DMS79 (cell line): ENCODE measurements at places on chromosomes 7 and 10.

DNA sequence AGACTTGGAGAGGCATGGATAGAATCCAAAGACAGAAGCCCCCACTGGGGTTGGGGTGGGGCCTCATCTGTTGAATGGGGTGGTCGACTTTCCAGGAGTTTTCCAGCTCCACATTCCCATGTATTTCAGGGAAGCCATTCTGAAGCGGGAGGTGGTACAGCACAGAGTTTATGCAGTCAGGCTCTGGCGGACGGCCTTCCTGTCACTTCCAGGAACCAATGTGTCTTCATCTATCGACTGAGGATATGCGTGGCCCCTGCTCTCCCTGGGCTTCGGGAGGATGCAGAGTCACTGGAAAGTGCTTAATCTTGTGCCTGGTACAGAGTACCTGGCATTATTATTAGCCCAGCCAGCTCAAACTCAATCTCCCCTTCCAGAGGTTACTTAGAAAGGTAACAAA is 26.3 kb downstream of the DOCK1 start:
- DNase-seq = no peak

DNA sequence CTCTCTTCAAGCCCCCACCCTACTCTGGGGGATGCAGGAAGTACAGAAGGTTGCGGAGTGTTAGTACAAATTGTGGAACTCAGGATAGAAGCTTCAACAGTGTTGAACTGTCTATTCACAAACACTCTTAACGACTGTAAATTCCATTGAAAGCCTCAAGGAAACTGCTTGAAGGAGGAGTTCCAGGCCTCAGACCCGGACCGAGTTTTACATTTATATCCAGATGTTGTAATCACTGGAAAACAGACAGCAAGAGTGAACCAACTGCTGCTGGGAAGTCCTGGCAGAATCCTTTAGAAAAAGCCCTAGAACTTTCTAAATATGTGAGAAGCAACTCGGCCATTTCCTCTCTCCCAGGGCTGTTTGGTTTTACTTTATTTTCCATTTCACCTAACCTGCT is 84.1 kb upstream of the LRRC18 start:
- no peak for DNase-seq

DNA sequence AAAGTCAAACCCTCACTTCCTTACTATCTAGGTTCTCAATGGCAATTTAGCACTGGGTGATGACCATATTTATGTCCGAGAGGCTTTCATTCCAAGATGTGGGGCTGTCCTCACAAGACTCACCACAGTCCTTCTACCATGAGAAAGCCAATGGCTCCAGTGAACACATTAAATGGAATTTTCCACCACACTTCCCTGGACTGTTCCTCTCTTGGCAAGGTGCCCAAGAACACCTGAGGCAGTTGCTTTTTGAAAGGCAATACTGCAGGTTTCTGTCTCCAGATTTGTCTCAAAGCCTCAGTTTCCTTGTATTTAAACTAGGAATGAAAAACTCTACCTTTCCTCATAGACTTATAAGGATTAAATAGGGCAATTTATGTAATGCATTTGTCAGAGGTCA is 24.2 kb downstream of the AFAP1L2 start:
- no peak for DNase-seq

GRCh38 chr7:143210541-143210940 is 11.3 kb upstream of the TAS2R40 start:
- DNase-seq = no peak

DNA sequence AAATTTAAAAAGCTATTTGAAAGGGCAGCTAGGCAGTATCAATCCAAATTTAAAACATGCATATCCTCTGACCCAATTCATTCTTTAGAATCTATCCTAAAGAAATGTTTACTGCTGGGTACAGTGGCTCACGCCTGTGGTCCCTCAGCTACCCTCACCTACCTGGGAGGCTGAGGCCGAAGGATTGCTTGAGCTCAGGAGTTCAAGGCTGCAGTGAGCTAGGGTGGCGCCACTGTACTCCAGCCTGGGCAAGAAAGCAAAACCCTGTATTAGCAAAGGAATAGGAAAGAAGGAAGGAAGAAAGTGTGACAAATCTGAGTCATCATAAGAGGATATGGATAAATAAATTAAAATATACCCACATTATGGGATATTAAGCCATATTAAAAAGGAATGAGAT is 36.3 kb downstream of the C7orf33 start:
- no peak for DNase-seq

DNA sequence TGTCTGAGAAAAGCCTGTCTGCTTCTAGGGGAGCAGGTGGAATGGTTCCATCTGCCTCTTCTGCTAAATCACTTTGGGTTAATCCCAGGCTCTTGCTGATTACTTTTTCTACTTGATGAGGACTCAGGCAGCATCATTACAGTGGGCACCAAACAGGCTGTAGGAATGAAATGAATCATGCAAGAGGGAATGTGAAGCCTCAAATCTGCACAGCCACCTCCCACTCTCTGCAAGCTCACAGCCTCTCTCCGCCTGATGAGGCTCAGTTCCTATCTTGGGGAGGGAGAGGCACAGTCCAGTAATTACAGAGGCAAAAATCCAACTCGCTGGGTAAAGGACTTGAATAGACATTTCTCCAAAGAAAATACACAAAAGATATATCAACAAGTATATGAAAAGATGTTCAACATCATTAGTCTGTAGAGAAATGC is 34.0 kb downstream of the HSPA12A start:
- DNase-seq = no peak

DNA sequence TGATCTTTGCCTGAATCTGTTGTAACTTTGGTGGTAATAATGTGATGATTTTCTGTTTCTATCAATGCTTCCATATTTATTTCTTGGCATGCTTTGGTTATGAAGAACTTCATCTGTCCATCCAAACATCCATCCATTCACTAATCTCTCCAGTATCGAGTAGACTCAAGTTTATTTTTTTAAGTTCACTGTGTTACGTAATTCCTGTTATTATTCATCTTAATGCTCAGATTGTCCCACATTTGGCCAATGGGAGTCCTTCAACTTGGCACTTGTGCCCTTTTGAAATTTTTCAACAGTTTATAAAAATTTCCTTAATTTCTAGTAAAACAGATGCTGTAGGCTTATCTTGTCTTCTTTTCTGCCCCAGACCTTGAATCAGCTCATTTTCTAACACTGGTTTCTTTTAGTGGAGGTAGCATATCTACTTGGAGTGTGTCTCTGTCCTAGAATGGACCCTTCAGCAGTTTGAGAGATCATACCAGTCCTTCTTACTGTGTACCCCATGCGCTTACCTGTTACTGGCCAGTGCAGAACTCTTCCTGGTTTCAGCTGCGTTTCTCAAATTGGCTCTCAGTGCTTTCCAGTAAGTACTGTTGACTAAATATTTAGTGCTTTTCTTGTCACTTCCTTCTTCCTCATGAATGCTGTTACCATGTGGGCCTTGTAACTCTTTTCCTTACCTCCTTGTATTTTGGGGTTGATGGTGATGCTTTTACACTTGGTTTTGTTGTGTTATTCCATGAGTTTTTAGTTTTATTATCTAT is 100.8 kb downstream of the MLLT10 start:
- DNase-seq = no peak

- no peak for DNase-seq
These were observed 2.9 kb downstream of the SGMS1 start for GRCh38 chr10:50620899-50621298.

DNA sequence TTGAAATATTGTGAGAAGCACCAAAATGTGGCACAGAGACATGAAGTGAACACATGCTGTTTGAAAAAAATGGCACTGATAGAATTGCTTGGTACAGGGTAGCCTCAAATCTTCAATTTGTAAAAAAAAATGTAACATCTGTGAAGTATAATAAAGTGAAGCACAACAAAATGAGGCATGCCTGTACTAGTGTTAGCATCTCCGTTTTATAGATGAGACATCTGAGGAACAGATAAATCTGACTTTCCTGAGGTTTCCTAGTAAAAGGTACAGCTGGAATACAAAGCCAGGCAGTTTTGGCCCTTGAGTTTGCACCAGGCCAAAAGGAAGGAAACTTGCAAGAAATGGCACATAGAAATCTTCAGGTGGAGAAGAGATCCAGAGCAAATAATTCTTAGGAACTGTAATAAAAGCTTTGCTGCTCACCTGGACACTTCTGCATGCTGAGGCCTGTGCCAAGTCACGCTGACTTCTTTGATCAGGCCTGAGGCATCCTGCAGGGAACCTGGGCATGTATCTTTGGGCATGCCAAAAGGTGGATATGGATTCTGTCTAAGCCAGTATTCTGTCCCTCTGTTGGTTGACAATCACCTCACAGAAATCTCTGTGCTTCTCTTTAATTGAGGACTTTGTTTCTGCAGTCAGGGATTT is 251.5 kb upstream of the PLPP4 start:
- DNase-seq = peak; percentile 69

DNA sequence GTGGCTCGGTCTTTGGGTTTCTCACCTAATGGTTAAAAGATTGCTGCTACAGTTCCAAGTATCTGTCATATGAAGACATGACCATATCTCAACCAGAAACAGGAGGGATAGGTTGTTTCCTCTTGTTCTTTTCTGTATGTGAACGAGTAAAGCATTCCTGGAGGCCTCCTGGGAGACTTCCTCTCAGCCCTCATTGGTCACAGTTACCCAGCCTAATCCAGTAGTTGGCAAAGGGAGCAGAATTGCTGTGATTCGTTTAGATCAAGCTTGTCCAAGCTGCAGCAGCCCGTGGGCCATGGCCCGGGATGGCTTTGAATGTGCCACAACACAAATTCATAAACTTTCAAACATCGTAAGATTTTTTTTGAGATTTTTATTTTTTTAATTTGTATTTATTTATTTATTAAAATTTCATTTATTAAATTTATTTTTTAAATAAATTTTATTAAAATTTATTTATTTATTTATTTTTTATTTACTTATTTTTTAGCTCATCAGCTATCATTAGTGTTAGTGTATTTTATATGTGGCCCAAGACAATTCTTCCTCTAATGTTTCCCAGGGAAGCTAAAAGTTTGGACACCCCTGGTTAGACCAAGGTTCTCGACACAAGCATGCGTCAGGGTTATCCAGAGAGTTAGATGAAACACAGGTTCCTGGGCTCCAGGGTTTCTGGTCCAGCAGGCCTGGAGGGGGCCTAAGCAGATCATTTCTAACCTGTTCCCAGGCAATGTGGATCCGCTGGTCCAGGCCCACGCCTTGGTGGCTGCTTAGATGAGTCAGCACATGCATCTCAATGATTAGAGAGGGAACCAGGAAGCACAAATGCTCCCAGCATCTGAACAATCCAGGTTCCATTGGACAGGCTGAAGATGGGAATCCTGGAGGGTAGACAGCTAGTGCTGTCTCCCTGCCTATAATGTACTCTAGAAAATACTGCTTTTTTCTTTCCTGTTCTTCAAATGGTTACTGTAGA is 25.6 kb downstream of the CDC123 start:
- DNase-seq = no peak

DNA sequence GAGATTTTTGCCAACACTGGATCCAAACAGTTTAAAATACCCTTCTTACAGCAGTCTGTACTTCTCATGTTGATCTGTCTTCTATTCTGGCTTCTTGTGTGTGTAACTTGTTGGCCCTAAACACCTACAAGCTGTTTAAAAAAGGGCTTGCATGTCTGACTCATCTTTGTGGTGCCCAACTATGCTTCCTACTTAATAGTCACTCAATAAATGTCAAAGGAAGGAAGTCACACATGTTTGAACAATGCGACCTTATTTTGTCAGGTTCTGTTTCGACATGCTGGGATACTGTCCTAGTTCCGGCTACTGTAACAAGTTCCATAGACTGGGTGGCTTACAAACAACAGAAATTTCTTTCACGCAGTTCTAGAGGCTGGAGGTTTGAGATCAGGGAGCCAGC is 9.4 kb upstream of the GRK5 start:
- no peak for DNase-seq

GRCh38 chr7:31261341-31261740 is 79.2 kb downstream of the NEUROD6 start:
- DNase-seq = no peak

GRCh38 chr10:95536017-95536416 is 25.2 kb downstream of the SORBS1 start:
- DNase-seq = no peak
